Left renal cortex interstitium (tissue), 4 donors: ENCODE measurements at places on chromosomes 4 and X. TPM values are rescaled to one million over a fixed set of nuclear protein-coding genes. Genes with fewer than 3 reads are reported as not detected.

DNA sequence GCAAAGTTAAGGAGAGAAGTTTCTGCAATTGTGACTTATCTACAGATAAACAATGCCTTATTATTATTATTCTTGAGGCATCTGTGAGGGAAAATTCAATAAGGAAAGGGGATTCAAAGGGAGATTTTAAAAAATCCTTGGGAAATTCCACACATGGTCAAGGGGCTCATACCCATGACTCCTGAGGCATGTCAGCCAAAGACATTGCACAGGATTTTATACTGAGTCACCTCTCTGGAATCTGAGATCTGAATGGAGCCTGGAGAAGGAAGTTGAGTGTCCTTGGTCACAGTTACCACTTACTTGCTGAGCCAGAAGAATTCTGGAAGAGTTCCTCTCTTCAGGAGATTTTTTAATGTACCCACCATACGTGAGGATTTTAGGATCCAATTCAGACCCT is 14.4 kb upstream of the CXCL8 start:
- DNase-seq = no peak

DNA sequence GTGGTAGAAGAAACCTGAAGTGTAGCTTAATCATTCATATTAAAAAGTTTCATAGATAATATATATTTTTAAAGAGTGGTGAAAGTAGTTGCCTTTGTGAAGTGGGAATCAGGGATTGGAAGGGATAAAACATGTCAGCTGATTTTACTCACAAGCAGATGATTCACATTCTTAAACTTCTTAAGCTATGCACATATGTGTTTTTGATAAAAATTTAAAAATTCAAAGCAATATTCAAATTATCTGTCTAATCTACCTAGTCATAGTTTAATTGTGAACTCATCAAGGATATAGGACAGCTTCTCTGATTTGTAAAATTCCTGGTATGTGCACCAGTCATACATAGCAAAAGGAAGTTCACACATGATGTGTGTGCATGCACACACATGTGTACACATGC is 520.6 kb upstream of the PITX2 start:
- DNase-seq = no peak

GRCh38 chr4:128310266-128310697 is 22.7 kb upstream of the PGRMC2 start:
- no peak for DNase-seq

CT45A1 gene
- not detected for polyA plus RNA-seq

CPZ gene
- 21.5 TPM for polyA plus RNA-seq

DNA sequence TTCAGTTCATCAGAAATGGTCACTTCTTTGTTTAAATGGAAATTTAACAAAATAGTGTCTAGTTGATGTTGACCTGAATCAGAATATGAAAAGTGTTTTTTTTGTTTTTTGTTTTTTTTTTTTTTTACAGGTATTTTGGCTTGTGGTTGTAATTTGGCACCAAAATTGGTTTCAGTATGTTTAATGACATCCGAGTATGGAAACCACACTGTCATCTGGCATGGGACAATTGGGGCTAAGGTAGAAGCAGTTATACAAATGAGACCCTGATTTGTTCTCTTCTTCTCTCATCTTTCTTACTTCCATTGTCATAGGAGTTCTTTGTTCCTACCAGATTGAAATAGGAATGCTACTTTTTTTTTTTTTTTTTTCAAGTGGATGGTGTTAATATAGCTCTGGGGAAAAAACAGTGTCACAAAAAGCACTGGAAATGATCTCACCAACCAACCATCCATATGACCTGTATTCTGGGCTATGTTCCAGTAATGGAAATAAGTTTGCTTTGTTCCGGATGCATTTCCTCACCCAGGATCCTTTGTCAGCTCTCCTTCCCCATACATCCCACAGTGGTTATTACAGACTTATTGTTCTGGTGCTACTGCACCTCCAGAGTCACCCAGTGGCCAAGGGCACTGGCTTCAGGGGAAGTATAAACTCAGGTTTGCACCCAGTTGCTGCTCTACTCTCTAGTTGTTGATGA is 95.8 kb downstream of the ATXN3L start:
- DNase-seq = no peak

DNA sequence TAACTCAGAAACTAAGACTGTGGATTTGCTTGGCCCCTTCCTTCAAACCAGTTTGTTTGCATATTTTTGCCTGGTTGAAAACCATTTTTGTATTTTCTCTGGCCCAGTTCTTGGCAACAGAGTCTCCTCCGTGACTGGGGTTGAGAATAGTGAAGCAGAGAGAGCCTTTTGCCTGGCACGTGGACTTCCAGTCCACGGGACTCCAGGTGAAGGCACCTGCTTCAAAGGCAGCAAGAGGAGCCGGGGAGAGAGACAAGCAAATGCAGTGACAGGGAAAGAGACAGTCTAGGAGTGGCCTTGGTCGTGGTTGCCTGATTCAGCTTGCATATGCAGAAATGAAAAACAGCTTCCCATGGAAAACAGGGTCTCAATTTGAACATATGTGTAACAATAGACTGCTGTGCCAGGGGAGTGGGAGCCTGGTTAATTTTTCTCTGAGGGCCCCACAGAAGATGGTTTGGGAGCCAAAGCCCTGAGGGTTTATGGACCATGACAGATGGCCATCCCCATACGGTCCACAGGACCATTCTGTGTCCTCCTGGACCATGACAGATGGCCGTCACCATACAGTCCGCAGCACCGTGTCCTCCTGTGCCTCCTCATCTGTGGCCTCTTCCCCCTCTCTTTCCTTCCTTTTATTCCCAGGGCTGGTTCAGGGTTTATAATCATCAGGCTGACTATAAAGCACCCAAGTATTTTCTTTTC is 272.2 kb upstream of the RASGEF1B start:
- no peak for DNase-seq

- DNase-seq = no peak
Measured at GRCh38 chr4:62940229-62940628, 1469.0 kb downstream of the TECRL start.

DNA sequence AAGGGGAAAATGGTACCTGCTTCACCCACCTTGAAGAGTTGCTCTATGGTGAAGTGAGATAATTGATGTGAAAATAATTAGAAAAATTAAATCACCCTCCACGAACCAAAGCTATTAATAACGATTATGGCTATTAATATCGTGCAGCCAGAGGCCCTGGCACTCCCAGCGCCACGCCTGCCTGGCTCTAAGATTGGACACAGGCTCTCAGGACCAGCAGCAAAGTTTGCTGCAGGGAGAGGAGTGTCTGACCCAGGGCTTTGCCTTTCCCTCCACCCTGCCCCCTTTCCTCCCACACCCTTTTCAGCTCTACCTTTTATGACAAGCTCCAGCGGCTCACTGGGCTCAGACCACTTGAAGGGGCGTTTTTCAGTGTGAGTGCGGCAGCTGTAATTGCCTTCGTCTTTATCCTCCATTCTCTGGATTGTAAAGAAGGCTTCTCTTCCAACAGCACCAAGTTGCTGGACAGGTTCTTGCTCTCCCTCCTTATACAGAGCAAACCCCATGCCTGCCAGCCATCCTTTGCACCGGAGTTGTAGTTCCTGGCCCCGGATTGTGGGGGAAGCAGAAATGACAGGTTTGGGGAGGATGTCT is 11.5 kb downstream of the IGSF1 start:
- no peak for DNase-seq

AVPR2 gene
- 4.7 TPM for polyA plus RNA-seq

TMEM150C gene
- polyA plus RNA-seq = 27.4 TPM

- no peak for DNase-seq
Measured at GRCh38 chr4:140088323-140088967, 65.5 kb downstream of the MAML3 start.

GRCh38 chr4:186161138-186161537 is 30.2 kb upstream of the CYP4V2 start:
- no peak for DNase-seq

DNA sequence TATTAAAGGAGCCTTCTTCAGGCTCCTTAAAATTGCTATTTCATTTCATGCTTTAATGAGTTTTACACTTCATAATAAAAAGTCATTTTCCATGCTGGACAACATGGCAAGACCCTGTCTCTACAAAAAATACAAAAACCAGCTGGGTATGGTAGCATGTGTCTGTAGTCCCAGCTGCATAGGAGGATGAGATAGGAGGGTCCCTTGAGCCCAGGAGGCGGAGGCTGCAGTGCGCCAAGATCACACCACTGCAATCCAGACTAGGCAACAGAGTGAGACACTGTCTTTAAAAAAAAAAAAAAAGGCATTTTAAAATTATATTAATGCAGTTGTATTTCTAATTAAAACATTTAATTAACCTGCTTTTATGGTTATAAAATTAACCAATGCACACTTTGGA is 49.2 kb downstream of the PDS5A start:
- no peak for DNase-seq

DNA sequence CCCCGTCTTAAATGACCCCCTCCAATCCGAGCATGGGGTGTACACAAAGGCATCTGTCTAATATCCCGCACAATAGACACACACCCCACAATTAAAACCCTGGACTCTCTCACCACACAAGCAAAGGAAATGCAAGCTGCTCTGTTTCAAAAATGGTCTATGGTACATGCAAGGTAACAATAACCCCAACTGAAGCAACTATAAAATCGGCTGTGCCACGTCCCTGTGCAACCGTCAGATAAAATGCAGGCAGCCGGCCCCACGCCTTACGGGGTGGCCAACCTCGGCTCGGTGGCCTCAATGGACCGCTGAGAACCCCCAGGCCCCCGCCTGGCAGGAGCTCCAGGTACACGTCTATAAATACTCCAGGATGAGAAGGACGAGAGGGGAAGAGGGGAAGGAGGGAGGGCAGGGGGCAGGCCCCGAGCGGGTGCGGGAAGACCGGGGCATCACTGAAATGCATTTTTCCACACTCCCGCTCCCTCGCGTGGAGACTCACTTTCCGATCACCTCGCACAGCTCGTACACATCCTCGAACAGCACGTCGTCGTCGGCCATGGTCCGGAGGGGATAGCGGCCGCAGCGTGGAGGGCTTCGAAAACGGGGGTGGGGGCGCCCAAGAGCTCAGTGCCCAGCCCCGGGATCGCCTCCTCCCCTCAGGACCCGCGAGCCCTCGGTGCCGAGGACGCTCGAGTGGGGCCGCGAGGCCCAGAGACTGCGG is 763 bp downstream of the CASK start:
- DNase-seq = peak; percentile 3

- DNase-seq = no peak
Measured at GRCh38 chrX:52983321-52984000, 25.1 kb upstream of the FAM156A start.

DNA sequence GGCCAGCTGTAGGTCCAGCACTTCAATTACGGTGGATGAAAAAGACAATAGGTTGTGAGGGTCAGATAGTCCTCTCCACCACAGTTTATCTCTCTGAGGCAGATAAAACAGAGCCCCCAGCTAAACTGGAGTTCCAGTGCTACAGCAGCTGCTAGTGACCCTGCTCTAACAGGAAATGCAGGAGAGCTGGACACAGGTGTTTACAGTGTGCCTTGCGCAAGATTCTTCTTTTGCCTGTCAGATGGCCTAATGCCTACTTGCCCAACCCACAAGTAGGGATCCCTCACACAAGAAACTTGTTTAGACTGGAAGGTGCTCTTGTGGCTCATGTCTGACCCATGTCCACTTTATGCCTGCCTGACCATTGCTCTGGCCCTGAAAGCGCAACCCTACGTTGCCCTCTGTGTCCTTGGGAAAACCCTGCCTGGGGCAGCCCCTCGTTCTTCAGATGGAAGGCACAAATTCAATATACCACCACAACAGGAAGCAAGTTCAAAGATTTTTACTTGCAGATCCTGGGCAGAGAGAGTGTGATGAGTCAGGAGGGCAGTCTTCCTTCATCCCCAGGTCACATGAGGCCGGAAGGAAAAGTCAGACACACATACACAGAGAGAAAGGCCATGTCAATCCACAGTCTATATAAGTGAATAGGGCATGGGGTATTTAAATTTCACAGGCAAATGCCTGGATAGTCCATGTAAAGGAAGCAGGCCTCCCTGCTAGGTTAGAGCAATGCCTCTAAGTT is 105.1 kb upstream of the ADGRL3 start:
- DNase-seq = no peak

GRCh38 chr4:14857981-14858380 is 144.3 kb upstream of the CPEB2 start:
- DNase-seq = no peak

DNA sequence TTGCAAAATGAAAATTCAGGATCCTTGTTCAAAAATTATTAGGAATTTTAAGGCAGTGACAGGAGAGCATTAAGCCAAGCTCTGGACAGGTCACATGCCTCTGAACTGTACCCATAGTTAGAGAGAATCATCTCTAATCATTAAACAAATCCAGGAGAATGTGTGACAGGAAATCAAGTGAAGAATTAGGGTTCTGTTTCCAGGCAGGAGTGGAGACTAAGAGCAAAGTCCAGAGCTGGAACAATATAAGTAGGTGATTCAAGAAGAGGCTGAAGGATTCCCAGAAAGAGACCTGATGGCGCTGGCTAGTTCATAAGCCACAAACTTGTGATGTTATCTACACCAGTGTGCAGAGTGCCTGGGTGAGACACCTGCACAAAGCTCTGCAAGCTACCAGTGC is 104.6 kb upstream of the PRKG2 start:
- no peak for DNase-seq

GRCh38 chrX:119273420-119274192 is 37.5 kb downstream of the PGRMC1 start:
- no peak for DNase-seq

- no peak for DNase-seq
Measured at GRCh38 chr4:126812076-126812475, 820.7 kb upstream of the INTU start.

DNA sequence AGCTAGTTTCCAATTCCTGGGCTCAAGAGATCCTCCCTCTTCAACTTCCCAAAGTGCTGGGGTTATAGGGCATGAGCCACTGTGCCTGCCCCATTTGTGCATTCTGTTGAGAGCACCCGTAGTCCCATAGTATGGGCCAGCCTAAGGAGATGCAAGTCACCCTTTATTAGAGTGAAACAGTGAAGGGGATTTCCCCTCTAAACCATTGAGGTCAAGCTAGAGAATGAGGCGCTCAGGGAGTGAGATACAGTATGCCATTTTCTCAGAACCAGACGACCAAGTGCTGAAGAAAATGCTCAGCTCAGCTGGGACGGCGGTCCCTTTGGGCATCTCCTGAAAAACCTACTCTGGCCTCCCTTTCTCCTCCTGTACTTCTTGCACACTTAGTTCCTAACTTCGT is 18.7 kb downstream of the RNF4 start:
- DNase-seq = no peak

- DNase-seq = no peak
Measured at GRCh38 chrX:121256647-121257046, 209.2 kb downstream of the GLUD2 start.

GRCh38 chr4:7328162-7328912 is 106.4 kb downstream of the PSAPL1 start:
- no peak for DNase-seq

- no peak for DNase-seq
Measured at GRCh38 chr4:163196926-163197480, 30.3 kb upstream of the NAF1 start.

GRCh38 chr4:16505726-16506125 is 279.5 kb upstream of the TAPT1 start:
- DNase-seq = no peak

DNA sequence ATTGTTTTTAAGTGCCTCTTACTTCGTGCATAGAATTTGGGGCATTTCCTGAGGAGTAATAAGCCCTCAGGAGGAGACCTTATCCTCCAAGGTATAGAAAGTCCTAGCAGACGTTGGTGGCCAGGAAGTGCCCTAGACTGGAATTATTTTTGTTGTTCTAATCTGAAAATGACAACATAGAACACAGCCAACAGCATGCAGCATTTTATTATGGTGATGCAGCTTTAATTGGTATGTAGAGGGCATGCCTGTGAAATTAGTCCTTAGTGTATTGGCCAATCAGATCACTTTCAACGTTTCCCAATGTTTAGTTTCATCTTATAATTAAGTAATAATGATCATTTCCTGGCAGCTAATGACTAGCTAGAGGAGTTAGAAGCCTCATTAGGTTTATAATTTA is 199.2 kb downstream of the SHROOM3 start:
- DNase-seq = no peak

LEF1 gene
- 76.9 TPM for polyA plus RNA-seq
